ENCODE measurements at places on chromosomes 2 and 18. TPM values are rescaled to one million over a fixed set of nuclear protein-coding genes. Genes with fewer than 3 reads are reported as not detected.

The KDM3A gene
- 97.0 TPM for total RNA-seq

The FIGN gene
- 2.7 TPM for total RNA-seq

GRCh38 chr2:69292256-69292655 is 94.8 kb downstream of the GFPT1 start:
- no peak for DNase-seq

GRCh38 chr2:183269956-183270355 is 145.7 kb downstream of the NUP35 start:
- DNase-seq = no peak

DNA sequence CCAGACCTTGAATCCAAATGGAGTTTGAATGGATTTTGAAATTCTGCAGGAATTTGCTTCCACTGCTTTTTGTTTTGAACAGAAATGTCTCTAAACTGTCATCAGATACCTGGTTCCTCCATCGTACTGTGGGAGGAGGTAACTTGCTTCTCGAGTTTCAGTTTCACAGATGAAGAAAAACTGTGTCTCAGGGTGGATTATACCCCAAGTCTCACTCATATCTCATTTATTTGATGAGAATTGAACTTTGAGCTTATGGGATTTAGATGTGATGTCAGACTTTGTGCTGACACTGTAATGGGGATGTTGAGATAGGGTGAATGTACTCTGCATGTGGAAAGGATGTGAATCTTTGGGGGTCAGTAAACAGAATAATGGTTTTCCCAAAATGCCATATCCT is 107.5 kb downstream of the GORASP2 start:
- DNase-seq = no peak

The REG3G gene
- not detected for total RNA-seq

The NDC80 gene
- 9.8 TPM for total RNA-seq

- no peak for DNase-seq
These were observed 90.8 kb downstream of the FHOD3 start for GRCh38 chr18:36388310-36388709.

The HOXD3 gene
- total RNA-seq = 9.7 TPM

The MAP2 gene
- 14.4 TPM for total RNA-seq

DNA sequence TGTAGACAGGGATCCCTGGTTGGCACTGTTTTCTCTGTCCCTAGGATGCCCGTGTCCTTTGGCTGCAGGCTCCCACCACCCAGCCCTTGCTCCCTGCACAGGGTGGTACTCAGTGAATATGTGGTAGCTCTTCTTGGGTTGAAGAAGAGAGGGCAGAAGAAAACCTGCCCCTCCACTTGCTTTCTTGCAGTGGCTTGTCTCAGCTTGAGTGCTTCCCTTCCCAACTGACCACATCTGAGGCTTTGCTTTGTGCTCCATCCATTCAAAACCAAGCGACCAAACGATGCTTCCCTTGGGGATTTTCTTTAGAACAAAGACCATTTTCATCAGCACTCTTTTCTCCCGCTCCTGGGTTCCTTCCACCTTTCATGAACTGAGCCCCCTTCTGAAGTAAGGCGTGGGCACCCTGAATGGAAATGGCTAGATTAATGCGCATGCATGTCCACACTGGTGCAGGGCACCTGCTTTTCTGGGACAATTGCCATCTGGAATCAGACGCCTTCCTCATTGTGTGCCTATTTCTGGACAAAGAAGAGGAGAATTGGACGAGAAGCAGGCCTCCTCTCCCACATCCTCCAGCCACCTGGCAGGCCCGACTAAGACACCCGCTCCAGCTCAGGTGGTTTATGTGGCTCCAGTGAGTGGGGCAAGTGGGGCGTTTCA is 59.1 kb downstream of the ARL4C start:
- DNase-seq = no peak

GRCh38 chr2:101197215-101197745 is 46.1 kb upstream of the TBC1D8 start:
- DNase-seq = no peak

The GBX2 gene
- total RNA-seq = not detected

DNA sequence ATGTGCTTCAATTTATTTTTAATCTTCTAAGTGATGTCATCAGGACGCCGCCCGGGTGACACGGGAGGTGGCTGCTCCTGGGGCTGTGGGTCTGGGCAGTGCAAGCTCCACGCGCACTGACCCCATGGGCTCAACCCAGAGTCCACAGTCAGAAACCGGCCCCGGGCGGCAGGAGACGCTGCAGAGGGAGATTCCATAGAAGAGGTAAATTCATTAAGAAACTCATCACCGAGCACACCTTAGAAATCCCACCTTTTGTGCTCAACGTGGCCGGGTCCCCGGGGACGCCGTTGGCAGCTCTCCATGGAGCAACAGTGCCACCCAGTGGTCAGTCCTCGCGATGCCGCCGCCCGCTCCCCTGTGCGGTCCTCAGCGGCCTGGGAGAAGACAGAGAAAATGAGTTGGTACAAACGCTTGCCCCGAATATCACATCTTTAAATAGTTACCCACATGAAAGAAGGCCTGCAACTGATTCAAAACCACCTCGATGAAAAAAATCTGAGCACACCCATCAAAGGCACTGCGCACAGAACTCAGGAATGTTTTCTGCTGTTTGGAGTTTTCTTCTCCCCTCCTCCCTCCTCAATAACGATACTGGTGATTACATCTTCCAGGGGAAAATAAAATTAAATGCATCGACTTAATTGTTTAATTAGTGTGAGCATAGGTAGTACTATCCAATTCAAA is 92.6 kb downstream of the CMPK2 start:
- peak; percentile 44 for DNase-seq

The CCDC74A gene
- 7.0 TPM for total RNA-seq

The LHCGR gene
- 1.5 TPM for total RNA-seq

The PLCD4 gene
- 2.8 TPM for total RNA-seq

- DNase-seq = no peak
These were observed 65.3 kb downstream of the STAT1 start for GRCh38 chr2:190948671-190949070.

DNA sequence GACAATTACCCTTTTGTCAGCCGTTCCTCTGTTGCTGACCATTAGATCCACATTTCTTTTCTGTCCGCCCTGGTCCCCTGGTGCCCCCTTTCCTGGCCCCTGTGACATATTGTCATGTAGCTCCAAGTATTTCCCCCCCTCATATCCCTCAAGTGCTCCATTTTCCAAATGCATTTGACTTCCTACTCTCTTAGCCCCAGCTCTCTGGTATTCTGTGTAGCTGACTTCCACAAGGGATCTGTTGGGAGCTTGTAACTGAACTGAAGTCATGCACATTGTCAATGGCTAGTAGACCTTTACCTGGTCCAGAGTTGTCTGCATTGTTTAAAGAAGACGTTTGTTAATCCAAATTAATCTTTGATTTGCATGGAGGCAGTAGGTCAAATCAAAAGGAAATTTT is 34.8 kb downstream of the LIPG start:
- no peak for DNase-seq

DNA sequence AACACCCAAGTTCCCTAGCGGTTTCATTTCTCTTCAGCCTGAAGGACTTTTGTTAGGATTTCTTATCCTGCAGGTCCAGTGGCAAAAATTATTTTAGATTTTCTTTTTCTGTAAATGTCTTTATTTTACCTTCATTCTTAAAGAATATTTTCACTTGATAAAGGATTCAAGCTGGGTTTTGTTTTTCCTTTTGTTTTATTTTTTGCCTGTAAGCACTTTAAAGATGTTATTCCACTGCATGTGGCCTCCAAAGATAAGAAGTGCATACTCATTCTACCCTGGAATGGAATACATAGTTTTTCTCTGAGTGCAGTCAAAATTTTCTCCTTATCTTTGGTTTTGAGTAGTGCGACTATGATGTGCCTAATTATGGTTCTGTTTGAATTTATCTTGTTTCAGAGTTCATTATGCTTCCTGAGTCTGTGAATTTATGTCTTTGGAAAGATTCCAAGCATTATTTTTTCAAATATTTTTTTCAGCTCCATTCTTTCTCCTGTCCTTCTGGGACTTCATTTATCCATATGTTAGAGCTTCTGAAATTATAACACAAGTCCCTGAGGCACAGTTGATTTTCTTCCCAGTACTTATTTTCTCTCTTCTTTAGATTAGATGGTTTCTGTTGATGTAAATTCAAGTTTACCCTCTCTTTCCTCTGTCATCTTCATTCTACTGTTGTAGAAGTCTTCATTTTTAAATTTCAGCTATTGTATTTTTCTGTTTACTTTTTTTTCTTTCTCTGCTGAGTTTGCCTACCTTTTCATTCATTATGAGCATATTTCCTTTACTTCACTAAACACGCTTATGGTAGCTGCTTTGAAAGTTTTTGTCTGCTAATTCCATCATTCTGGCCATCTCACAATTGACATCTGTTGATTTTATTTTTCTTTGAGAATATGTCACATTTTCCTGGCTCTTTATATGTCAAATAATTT is 69.6 kb downstream of the MAPRE2 start:
- no peak for DNase-seq

DNA sequence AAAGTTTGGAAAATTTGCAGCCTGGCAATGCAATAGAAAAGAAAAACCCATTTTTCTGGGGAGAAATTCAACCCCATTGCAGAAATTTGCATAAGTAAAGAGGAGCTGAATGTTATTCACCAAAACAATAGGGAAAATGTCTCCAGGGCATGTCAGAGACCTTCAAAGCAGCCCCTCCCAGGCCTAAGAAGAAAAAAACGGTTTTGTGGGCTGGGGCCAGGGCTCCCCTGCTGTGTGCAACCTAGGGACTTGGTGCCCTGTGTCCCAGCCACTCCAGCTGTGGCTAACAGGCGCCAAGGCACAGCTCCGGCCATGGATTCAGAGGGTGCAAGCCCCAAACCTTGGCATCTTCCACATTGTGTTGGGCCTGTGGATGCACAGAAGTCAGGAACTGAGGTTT is 224.5 kb downstream of the TXNL1 start:
- DNase-seq = no peak

The VSNL1 gene
- total RNA-seq = 21.9 TPM
